ENCODE measurements at places on chromosomes 4 and X.

DNA sequence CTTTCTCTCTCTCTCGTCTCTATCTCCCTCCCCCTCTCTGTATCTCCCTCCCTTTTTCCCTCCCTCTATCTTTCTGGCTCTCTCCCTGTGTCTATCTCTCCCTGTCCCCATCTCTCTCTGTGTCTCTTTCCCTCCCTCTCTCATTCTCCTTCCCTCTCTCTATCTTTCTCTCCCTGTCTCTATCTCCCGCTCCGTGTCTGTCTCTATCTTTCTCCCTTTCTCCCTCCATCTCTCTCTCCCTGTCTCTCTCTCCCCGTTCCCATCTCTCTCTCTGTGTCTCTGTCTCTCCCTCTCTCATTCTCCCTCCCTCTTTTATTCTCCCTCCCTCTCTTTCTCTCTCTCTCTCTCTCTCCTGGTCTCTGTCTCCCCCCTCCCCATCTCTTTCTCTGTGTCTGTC lies 22.9 kb downstream of the IL3RA start:
- no peak for DNase-seq

DNA sequence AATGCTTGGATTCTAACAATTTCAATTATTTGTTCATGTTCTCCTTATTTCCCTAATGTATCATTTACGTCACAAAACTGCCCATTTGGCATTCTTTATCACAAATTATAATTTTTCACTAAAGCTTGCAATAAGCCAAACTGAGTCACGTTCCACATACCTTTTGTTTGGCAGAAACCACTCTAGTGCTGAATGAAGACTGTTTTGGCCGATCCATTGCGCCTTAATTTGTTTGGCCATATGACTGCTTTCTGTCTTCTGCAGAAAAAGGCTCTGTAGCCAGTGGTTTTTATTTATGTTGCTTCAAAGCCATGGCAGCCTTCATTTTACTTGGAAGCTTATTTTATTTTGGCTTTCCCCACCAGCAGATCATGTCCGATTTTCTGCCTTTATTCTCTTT lies 184.4 kb upstream of the HAND2 start:
- DNase-seq, result no peak

DNA sequence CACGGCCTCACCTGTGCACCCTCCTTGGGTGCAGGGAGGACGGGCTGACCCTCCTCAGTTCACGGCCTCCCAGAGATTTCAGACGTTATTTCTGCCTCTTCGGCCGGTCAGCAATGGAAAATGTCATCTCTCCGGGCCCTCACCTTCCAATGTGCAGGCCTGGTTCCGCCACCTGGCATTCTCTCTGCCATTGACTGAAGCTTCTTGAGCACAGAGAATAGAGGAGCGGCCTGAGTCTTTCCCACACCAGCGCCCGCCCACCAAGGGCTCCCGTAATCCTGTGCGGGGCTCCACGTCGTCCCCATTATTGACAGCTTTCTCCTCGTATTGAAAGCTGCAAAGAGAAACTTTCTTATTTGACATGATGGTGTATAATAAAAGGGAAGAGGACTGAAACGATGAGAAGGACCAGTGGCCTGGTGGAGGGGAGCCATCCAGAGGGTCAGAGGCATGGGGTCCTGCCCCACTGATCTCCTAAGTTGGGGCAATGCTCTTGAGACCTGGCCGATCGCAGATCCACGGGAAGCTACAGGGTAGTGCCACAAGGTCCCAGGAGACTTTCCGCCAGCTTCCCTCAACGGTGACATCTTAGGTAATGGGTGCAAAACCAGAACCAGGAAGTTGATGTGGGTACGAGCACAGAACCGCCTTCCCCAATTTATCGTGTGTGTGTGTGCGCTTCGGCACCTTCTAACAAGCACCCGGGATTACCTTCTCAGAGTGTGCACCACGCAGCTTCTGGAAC lies 20.6 kb downstream of the HTRA3 start:
- no peak for DNase-seq

- DNase-seq, result no peak
Observed at GRCh38 chr4:118849867-118850487, 14.1 kb upstream of the SEC24D start.

DNA sequence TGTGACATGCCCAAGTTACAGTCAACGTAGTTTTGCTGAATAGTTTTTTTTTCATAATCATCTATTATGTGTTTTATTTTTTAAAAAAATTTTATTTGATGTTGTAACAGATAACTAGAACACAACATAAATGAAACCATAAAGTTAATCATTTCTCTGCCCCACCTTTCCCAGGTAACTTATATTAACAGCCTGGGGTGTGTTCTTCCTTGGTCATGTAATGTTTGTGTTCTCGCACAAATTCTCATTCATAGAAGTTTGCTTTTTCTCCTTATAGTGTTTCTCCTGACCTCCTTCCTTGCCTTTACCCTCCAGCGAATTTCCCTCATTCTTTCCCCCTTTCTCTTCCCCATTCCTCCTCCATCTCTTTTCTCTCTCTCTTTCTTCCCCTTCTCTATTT lies 214.8 kb downstream of the SOWAHB start:
- no peak for DNase-seq

All from stimulated activated CD8-positive, alpha-beta memory T cell treated with anti-CD3 and anti-CD28 coated beads, Interleukin-7, amount 100 ng/mL, for 24 hours (primary cell).